Epithelial cell of umbilical artery (primary cell): ENCODE measurements at places on chromosomes 1 and 21. TPM values are rescaled to one million over a fixed set of nuclear protein-coding genes. Genes with fewer than 3 reads are reported as not detected.

Gene GNG12
- total RNA-seq: 143 and 203 TPM in 2 replicates

Gene OR2L8
- under 0.01 and 0.30 TPM in 2 replicates for total RNA-seq

Gene TBX19
- 0.32 and 0.46 TPM in 2 replicates for total RNA-seq

Gene THEM5
- not detected in 2 replicates for total RNA-seq

Gene BACE2
- total RNA-seq: 124 and 149 TPM in 2 replicates

Gene TFB2M
- 20.4 and 24.7 TPM in 2 replicates for total RNA-seq

Gene SLAMF6
- not detected in 2 replicates for total RNA-seq

Gene HTR6
- total RNA-seq: not detected in 2 replicates

Gene RGS1
- total RNA-seq: not detected in 2 replicates

Gene CACNA1S
- not detected in 2 replicates for total RNA-seq

Gene STIL
- 6.8 and 11.2 TPM in 2 replicates for total RNA-seq

Gene PLXNA2
- 41.5 and 78.9 TPM in 2 replicates for total RNA-seq

Gene SLAMF9
- total RNA-seq: not detected in 2 replicates
